A172 (cell line): ENCODE measurements at places on chromosomes 16 and 17. TPM values are rescaled to one million over a fixed set of nuclear protein-coding genes. Genes with fewer than 3 reads are reported as not detected.

The C1QTNF8 gene
- 2.9 TPM in 1 of 2 replicates, not detected in the other for total RNA-seq

DNA sequence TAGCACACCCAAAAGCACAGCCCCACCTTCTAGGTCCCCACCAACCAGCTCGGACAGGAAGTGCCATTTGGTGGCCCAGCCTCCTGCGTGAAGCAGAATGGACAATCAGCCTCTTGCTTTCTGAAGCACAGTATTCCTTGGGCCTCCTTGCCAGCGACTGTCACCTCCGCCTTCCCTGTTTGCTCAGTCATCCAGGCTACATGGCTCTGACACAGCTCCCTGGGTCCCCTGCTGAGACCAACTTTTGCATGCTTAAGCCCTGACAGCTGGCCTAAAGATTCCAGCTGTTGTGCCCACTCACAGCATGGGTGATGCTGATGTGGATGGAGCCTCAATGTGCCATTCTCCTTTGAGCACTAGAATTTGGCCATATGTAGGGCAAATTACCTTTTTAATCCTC, 4.5 kb upstream of the CACNG5 start:
- DNase-seq = no peak

- no peak for DNase-seq
Observed at GRCh38 chr16:9014389-9014788, 50.7 kb upstream of the USP7 start.

- no peak for DNase-seq
Observed at GRCh38 chr16:14358697-14359305, 271.3 kb downstream of the PARN start.

GRCh38 chr16:6482696-6483468, 849.8 kb upstream of the RBFOX1 start:
- DNase-seq = no peak

DNA sequence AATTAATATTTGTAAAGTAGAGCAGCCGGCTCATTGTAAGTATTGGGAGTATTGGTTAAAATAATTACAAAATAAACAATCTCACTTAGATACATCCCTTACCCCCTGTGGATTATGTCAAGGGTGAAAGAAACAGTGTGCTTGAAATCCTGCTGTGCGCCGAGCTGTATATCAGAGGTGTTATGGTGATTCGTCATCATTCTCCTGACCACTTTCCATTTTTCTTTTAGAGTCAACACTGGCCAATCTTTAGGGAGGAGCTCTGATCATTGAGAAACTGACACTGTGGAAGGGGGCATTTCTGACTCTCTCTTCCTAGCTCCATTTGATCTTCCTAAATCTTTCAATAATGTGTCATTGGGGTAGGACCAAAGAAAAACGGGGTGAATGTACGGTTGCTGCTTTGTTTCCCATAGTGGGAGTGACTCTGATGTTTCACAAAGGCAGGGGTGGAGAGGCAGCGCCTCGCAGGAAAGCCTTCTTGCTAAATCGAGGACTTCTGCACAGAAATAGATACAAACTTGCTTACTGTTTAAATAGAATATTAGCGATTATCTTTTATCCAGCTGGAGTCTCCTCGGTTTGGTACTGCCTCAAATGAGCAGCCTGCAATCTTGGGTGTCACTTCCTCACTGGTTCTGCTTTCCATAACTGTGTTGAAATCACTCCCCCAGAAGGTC, 123.4 kb downstream of the PRKCB start:
- DNase-seq = no peak

The PRDM7 gene
- not detected in 2 replicates for total RNA-seq
